ENCODE measurements at places on chromosomes 11 and 22.
A peak's percentile ranks its signal among the peaks of the same experiment; 100 is the strongest.

DNA sequence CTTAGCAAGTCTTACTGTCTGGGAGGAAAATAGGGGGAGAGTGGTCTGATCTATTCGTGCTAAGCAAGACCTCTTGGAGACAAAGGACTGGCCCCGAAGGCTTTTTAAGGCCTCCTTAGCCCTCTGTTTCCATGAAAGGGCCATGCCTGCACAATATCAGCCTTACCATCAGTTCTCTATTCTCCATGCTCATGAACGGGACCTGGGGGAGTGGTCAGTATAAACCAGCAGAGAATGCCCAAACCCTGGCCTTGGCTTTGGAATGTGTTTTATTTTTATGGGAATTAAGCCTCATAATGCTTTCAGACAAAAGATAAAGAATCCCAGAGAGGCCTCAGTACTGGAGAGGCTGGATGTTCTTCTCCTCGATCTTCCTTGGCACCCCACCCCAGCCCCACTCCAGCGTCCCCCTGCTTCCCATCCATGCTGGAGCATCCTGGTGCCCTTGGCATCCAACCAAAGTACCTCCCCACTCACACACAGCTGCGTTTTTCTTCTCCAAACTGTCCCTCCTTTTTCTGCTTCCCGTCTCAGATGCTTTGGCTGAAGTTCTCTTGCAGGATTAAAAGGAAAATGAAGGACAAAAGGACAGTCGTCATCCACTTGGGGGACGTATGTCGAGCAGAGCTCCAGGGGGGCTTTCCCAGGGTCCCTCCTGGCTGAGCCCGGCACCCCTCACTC, 18.6 kb downstream of the FXYD6 start:
- no peak for DNase-seq

- DNase-seq, result no peak
Observed at GRCh38 chr11:106463796-106464201, 386.3 kb downstream of the AASDHPPT start.

GRCh38 chr22:24105631-24106030, 75.7 kb upstream of the SUSD2 start:
- no peak for DNase-seq

GRCh38 chr22:29394931-29395581, 6.7 kb upstream of the AP1B1 start:
- DNase-seq, result peak; percentile 37

DNA sequence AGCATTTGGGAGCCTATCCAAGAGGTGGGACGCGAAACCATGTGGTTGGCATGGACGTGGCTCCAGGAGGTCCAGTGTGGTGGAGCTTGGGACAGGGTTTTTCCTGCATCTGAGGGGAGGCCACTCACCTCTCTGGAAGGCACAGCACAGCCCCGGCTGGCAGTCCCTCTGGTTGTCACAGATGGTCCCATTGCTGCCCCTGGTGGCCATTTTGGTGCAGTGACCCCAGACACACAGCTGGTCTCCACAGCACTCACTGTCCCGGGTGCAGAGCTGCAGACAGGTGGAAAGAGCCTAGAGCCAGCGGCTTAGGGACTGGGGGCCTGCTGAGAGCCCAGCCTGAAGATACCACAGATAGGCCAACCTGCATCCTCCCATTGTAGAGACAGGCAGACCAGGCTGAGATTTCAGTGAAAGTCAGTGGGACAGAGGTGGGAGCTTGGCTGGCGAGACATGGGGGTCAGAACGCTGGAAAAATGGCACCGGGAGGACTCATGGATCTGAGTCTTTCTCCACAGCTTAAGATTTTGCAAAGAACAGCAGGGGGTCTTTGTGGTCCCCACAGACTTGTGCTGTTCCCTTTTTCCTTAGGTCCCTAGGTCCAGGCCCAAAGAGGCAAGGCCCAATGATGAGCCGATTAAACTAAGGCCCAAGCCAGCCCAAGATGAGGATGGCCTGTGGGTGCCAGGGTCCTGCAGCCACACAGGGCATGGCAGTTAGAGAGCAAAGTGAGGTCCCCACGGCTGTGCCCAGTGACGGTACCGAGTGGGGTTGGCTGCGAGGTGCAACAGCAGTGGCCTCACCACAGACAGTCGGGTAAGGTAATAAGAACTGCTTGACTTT, 41.4 kb downstream of the DKK3 start:
- DNase-seq, result peak; percentile 28

DNA sequence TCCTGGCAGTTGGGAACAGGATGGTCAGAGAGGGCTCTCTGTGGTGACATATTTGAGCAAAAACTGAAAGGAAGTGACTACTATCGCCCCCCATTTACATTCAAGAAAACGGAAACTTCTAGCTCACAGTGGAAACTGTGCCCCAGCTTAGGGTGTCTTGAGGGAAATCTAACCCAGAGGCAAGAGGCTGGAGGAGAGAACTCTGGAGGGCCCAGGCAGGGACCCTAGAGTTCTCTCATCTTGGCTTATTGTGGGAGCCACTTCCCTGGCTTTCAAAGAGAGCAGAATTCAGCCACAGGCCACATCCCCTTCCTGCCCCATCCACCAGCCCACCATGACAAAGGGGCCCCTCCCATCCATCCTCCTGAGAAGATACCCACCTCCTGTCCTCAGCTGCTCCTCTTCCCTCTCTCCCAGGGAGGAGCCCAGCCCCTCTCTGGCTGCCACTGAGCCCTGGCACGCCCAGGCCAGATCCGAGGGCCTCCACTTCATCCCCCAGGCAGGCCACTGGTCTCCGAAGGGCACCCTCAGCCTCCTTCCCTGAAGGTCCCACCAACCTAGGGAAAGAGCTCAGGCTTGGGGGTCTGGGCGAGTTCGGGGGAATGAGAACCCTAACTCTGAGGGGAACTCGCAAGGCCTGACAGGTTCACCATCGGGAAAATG, 1.6 kb upstream of the TMPRSS13 start:
- no peak for DNase-seq
